ENCODE measurements at places on chromosomes 3 and 15. TPM values are rescaled to one million over a fixed set of nuclear protein-coding genes. Genes with fewer than 3 reads are reported as not detected.
A peak's percentile ranks its signal among the peaks of the same experiment; 100 is the strongest.

The C2CD4A gene
- not detected for total RNA-seq

The CFAP100 gene
- not detected for total RNA-seq

The CKMT1B gene
- total RNA-seq = 0.44 TPM

DNA sequence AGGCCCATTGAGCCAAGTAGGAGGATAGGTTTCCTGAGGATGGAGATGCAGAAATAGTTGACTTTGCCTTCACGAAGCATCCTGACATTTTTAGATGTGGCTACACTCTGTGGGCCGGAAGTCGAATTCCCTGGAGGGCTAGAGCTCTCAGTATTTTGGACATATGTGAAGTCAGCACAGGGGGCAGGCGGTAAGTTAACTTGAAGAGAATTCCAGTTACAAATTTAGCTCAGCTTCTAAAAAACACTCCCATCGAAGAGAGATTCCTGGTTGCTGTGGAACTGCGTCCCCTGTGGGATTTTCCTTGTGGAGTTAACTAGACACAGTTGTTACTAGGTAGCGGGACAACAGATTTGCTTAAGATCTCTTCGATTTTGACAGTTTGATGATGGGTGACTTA is 161.9 kb upstream of the RGMA start:
- DNase-seq = no peak

DNA sequence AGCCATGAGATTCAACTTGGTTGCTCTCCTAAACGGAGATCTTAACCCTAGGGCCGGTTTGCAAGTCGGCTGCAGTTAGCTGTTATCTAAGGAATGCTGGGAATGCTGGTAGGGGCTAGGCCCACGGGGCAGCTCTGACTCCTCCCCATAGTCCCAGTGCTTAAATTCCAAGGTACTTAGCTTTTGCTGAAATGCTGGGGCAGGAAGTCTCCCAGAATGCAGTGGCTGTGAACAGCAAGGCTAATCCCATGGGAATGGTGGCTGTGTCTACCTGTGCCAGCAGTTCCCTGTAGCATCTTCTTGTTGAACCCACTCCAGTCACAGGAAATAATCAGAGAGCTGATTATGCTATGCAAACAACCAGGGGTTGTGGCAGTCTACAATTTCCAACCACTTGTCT is 102.5 kb upstream of the TJP1 start:
- peak; percentile 65 for DNase-seq

Measured in mesothelial cell of epicardium (in vitro differentiated cells).